ENCODE measurements at places on chromosomes 6 and 20.

- no peak for DNase-seq
Measured at GRCh38 chr6:152458648-152459644, 178.2 kb downstream of the SYNE1 start.

DNA sequence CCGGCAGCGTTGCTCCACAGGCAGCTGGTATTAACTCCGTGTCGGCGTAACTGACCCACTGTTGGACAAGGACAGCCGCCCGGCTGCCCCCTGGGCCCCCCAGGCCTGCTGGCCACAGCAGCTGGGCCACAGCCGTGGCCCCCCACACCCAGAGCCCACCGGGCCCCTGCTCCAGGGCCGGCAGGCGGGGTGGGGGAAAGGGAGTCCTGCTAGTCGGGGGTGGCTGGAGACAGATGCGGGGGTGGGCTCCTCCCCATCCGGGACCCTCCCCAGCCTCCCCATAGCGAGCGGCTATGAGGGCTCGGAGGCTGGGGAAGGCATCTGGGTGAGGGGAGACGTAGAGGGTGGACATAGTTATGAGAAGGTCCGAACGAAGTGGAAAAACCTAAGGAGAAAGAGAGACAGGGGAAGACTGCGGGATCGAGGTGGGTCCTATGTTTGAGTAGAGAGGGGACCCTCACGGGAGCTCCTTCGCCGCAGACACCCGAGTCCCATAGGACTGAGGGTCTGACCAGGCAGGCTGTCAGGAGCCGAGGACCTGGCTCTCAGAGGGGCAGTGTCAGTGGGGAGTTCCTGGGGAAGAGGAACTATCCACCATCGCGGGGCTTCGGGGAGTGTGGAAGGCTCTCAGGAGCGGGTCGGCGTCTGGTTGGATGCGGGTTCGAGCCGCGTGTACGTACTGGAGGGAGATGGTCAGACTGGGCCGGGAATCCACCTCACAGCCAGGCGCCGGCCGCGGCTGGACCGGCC, 511 bp downstream of the VARS1 start:
- no peak for DNase-seq

GRCh38 chr20:49595811-49596561, 28.0 kb upstream of the PTGIS start:
- peak; percentile 79 for DNase-seq

GRCh38 chr6:169579407-169580111, 122.3 kb downstream of the WDR27 start:
- DNase-seq, result no peak

DNA sequence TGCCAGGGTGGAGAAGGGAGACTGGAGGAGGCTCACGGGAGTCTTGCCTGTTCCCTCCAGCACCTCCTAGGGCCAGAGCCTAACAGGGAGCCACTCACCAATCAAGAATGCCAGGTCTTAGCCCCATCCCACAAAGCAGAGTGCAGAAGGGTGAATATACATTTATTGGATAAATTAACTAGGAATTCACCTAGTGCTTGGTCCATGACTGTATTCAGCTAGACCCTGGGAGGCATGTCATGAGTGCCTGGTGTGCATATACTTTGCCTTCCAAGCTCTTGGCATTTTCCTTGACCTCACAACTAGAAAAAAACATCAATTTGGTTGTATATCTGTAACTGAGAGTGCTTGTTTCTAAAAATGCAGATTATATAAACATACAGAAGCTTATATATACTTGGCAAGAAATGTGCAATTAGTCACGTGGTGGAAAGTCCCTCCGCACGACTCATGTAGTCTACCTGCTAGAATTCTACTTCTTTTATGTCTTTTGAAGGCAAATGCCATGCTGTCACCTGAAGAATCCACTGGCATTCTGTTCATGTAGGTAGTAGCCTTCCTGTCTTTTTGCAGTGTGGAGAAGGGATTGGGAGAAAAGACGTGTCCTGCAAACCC, 991.0 kb downstream of the KIF16B start:
- DNase-seq, result no peak

- no peak for DNase-seq
Measured at GRCh38 chr20:19495905-19496703, 262.0 kb upstream of the RIN2 start.

- DNase-seq, result no peak
Measured at GRCh38 chr6:108677357-108677756, 116.6 kb downstream of the FOXO3 start.

DNA sequence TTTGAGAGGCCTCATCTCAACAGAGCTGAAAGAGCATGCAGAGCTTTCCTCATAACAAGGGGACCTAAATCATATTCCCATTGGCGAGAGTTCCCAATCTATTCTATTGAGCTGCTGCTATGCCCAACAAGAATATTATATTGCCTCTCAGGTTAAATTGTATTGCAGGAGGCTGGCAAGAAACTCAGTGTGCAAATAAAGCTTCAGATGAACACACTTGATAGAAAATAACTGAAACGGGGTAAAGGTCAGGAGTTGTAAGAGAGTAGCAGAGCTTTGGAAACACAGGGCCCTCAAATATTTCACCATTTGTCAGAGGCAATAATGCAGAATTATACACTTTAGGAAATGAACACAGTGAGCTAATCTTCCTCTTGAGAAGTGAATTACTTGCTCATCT, 364.3 kb upstream of the SPTLC3 start:
- DNase-seq, result no peak

DNA sequence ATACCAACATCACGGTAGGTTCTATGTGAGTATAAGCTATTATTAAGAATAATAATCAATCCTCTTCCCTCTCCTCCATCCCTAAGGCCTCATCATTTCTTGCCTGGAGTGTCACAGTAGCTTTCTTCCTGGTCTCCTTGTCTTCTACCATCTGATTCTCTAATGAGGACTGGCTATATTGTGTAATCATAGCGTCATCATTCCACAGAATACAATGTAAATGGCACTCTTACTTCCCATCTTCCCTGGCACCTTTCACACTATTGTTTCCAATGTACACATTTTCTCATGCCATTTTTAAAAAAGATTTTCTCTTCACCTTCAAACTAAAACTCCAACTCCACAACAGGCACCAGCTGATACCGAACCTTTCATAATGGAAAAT, 2.2 kb upstream of the BTN3A2 start:
- no peak for DNase-seq

- DNase-seq, result no peak
Measured at GRCh38 chr6:111747396-111747795, 125.9 kb downstream of the FYN start.

DNA sequence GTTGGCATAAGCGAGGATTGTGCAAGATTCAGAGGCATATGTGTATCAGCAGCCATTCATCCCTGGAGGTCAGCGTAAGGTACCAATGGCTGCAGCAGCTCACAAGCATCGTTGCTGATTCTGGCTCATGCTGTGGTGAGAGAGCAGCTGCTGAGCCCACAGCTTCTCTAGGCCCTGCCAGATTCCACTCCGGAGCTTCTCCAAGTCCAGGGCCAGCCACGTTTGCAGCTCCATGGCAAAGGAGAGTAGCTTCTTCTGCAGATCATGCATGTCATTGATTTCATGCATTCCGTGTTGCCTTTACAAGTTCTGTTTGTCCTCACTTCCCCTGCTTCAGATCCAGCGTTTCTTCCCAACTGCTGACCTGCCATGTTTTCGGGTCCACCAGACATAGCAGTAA, 474.8 kb upstream of the ID4 start:
- DNase-seq, result no peak

GRCh38 chr6:69894578-69895347, 28.4 kb downstream of the COL19A1 start:
- no peak for DNase-seq

GRCh38 chr6:110390404-110390803, 25.0 kb downstream of the DDO start:
- no peak for DNase-seq

DNA sequence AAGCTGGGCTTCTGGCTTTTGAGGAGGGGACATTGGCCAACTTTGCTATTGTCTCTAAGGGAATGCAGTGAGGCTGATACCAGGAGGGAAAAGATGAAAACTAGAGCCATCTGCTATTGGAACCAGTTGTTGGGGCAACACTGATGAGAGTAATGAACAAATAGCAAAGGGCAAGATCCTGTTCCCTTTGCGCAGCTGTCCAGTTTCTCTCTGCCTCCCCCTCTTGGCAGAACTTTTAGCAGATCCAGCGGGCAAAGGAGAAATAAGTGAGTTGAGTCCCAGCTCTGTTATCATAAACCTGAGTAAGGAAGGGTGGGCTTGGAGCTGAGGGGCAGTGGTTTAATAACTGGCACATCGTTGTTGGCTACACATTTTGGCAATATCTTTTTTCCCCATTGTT, 126.8 kb downstream of the AKAP7 start:
- DNase-seq, result no peak

DNA sequence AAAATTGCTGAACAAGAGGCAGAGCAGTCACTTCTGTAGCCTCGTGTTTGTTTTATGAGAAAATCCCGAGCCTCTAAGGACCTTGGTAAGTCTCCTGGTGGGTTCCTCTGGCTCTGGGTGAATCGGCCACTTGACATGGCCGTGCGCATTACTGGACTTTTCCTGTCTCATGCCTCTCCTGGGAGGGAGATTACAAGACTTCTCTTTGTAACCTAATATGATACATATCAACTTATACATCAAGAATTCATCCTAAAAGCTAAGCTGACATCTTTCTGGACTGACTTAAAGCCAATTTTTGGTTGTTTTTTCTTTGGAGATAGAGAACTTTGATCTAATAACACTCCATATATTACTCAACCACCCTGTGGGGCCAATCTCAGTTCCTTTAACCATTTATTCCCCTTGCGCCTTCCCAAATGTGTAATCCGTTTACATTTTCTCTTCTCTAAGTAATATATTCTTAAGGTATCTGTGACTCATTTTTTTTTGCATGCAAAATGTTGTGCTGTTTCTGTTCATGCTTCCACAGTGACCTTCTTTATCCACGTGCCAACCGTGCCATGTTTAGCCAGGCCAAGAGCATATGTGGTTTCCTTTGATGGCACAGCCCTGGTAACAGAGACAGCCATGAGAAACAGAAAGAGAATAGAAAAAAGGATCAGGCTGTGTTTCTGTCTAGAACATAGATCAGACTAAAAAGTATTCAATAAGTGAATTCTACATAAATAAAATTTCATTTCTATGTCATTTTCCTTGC, 47.5 kb upstream of the JAG1 start:
- no peak for DNase-seq

GRCh38 chr6:107082045-107082444, 33.3 kb downstream of the BEND3 start:
- no peak for DNase-seq

GRCh38 chr6:3732345-3733141, 19.0 kb downstream of the PXDC1 start:
- DNase-seq, result no peak

GRCh38 chr20:36527331-36528125, 13.8 kb upstream of the MYL9 start:
- DNase-seq, result no peak

DNA sequence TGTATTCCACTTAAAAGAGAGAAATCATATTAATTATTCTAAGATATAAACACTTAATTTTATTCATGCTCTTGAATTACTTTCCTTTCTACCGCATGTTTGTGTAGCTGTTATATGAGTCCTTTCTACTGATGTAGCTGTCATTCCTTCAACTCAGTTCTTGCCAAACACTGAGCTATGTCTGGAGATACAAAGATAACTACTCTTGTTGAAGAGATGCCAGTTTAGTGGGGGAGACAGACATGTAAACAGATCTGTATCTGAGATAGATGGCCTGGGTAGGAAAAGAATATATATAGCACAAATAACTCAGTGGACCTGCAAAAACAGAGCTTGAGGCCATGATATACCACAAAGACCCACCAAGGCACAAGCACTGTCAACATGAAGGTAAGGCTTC, 157.3 kb downstream of the BTBD9 start:
- DNase-seq, result no peak

GRCh38 chr6:143385636-143386035, 64.9 kb downstream of the ADAT2 start:
- DNase-seq, result no peak

DNA sequence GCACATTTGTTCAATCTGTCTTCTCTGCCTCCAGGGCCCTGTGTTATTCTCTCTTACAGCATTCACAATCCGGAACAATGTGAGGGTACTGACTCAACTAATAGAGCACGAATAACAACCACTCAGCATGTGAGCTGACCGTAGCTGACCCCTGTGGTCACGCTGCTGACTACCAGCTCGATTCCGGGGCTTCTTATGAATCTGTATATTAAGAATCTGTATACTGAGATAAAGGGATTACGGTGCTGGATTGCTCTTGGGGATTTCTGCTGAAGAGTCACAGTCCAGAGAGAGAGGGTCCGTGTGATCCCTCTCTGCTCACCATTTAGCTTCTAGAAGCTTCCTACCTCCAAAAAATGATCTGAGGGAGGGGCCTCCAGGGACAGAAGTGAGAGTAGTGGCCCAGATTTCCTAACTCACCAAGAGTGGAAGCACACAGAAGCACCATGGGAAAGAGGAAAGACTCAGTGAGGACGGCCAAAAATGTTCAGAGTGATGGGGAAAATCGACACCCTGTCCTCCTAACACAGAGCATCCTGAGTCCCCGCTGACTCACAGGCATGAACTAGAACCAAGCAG, 156.2 kb downstream of the THBS2 start:
- DNase-seq, result no peak

GRCh38 chr6:159007510-159007909, 7.5 kb upstream of the RSPH3 start:
- DNase-seq, result no peak

GRCh38 chr20:17885544-17885943, 83.0 kb downstream of the SNX5 start:
- DNase-seq, result no peak

- no peak for DNase-seq
Measured at GRCh38 chr6:80962382-80962781, 790.1 kb downstream of the TENT5A start.

DNA sequence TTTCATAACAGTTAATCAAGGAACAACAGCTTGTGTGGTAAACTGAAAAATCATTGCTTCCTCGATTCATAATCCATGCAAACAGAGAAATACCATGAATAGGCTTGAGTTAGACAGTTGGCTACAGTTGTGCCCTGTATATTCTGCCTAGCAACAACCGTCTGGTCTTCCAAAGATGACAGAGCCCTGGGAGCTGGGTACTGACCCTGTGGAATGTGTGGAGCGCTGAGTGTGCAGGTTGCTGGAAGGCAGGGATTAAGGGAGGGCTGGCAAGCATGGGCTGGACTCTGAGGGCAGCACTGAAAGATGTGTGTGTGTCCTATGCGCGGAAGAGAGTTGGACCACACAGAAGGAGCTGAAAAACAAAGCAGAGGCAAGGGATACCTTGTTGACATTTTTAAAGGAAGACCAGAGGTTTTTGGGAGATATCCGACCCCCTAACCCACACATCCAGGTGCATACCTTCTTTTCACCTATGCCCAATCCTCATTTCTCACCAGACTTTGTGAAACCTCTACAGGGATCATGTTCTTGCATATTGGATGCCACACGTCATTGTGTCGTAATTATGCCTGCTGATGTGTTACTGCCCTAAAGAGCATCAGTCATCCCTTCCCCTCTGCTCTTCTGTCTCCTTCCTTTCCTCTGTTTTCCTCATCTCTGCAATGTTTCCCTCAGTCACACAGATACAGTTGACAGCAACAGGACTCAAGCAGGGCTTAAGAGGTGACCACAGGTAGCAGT, 58.2 kb upstream of the VGLL2 start:
- no peak for DNase-seq

- DNase-seq, result no peak
Measured at GRCh38 chr6:106619223-106619622, 10.1 kb downstream of the RTN4IP1 start.

- no peak for DNase-seq
Measured at GRCh38 chr6:20444786-20445271, 43.1 kb downstream of the E2F3 start.
